ENCODE measurements at places on chromosomes 7 and 10. TPM values are rescaled to one million over a fixed set of nuclear protein-coding genes. Genes with fewer than 3 reads are reported as not detected.

BTBD16 gene
- total RNA-seq: not detected

C10orf105 gene
- not detected for total RNA-seq

NDUFA5 gene
- total RNA-seq: 24.8 TPM

COG5 gene
- 53.4 TPM for total RNA-seq

SLC16A12 gene
- total RNA-seq: not detected

LRRN3 gene
- not detected for total RNA-seq

TRIP6 gene
- total RNA-seq: 107 TPM

Measured in mammary microvascular endothelial cell (primary cell).